ENCODE measurements at places on chromosomes 6 and 20.

- DNase-seq, result no peak
These were observed 849.9 kb upstream of the EYS start for GRCh38 chr6:66556936-66557335.

GRCh38 chr6:39835821-39836295, 43.7 kb downstream of the DAAM2 start:
- DNase-seq, result no peak

DNA sequence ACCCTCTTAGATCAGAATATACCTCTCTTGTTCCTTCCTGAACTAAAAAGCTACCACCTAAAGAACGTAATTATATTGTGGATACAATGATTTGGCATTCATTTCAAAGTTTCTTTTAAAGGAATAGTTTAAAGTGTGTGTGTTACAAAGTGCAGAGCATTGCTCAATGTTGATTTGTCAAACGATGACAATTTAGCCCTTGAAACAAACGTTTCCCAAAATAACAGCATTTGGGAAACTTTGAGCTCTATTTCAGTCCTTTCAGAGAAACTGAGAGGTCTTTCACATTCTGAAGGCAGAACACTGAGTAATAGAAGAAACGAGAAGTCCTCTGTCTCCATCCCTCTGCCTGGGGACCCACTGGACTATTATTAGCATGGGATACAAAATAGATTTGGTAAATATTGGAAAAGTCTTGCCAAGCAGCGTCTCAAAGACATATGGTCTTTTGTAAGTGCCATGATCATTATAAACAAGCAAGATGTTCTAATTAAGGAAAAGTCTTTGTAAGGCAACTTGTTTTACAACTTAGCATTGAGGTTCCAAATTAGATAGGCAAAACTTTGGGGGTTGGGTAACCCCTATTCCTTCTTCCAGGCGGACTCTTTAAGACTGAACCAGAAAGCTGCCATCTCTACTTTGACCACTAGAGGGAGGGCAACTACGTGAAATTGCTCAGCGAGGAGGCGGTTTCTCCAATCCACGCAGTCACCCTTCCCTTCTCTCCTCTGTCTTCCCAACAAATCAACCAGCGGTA, 208.8 kb downstream of the RNF144B start:
- peak; percentile 76 for DNase-seq

- DNase-seq, result no peak
These were observed 174.5 kb downstream of the COL21A1 start for GRCh38 chr6:56072856-56073255.
